ENCODE measurements at places on chromosomes 12 and 14.

GRCh38 chr12:116040402-116040801 lies 237.1 kb downstream of the MED13L start:
- H3K36me3 ChIP-seq: peaks cover 6% of the 10 kb centered on the region
- H3K27ac ChIP-seq: no peak overlapping the region
- no peak overlapping the region for H3K4me3 ChIP-seq
- H3K27me3 ChIP-seq: no peaks in the 10 kb centered on the region
- H3K4me1 ChIP-seq: peaks cover 17% of the 10 kb centered on the region
- DNase-seq: no peak

- H3K36me3 ChIP-seq: no peaks in the 10 kb centered on the region
- no peak for DNase-seq
- no peak overlapping the region for H3K4me3 ChIP-seq
- no peaks in the 10 kb centered on the region for H3K27me3 ChIP-seq
Observed at GRCh38 chr12:10122689-10123088, 7.3 kb downstream of the CLEC7A start.

DNA sequence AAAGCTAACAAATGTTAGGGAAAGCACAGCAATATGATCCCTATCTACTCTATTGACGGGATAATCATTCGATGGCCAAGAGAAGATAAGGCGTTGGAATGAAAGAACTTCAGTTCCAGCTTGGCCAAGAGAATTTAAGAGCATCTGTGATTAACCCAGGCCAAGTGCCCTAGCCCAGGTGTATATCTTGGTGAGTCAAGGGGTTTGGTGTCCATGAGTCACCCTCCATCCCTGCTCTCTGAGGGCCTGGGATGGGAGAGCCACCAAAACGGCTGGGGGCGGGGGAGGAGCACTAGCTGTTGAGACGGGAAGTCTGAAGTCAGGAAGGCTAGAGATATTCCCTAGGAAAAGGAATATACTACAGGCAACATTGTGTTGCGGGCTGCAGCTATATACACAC lies 13.0 kb downstream of the TBPL2 start:
- H3K27ac ChIP-seq: no peak overlapping the region
- H3K4me3 ChIP-seq: no peak overlapping the region
- no peaks in the 10 kb centered on the region for H3K36me3 ChIP-seq
- no peaks in the 10 kb centered on the region for H3K4me1 ChIP-seq
- H3K27me3 ChIP-seq: no peaks in the 10 kb centered on the region

DNA sequence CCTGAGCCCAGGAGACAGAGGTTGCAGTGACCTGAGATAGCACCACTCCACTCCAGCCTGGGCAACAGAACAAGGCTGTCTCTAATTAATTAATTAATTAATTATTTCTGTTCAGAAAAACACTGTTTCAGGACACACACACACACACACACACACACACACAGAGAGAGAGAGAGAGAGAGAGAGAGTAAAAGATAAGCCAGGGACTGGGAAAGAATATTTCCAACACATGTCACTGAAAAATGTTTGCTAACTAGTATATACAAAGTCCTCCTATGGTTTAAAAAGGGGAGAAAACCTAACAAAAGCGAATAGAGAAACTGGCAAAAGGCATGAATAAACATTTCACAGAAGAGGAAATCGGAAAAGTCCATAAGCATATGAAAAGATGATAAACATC lies 18.1 kb upstream of the LRIG3 start:
- no peaks in the 10 kb centered on the region for H3K36me3 ChIP-seq
- no peaks in the 10 kb centered on the region for H3K27me3 ChIP-seq
- DNase-seq: no peak
- no peaks in the 10 kb centered on the region for H3K4me1 ChIP-seq
- H3K4me3 ChIP-seq: no peak overlapping the region

DNA sequence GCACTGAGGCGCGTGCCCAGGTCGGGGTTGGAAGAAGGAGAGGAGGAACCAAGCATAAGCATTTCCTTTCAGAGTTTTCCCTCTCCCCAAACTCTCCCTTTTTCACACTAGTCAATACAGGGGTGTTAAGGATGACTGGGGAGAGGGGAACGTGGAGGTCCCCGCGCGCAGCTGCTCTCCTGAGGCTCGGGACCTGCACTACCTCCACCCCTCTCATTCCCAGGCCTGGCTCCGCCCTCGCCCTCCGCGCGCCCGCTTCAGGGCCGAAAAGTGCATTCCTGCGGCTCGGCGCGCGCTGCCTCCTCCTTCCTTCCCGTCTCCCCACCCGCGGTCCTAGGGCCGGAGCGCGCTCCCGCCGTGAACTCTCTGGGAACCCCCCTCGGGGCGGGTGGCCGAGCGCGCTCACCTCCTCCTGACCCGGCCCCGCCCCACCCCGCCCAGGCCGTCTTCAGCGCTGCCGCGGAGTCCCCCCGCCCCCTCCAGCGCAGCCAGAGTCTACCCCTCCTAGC lies 11.3 kb downstream of the RARG start:
- H3K36me3 ChIP-seq: no peaks in the 10 kb centered on the region
- peaks cover 16% of the 10 kb centered on the region for H3K27me3 ChIP-seq
- peak overlapping the region; percentile 87 for H3K27ac ChIP-seq
- H3K4me1 ChIP-seq: peaks cover 74% of the 10 kb centered on the region
- H3K4me3 ChIP-seq: peak overlapping the region; percentile 51
- peak; percentile 98 for DNase-seq

DNA sequence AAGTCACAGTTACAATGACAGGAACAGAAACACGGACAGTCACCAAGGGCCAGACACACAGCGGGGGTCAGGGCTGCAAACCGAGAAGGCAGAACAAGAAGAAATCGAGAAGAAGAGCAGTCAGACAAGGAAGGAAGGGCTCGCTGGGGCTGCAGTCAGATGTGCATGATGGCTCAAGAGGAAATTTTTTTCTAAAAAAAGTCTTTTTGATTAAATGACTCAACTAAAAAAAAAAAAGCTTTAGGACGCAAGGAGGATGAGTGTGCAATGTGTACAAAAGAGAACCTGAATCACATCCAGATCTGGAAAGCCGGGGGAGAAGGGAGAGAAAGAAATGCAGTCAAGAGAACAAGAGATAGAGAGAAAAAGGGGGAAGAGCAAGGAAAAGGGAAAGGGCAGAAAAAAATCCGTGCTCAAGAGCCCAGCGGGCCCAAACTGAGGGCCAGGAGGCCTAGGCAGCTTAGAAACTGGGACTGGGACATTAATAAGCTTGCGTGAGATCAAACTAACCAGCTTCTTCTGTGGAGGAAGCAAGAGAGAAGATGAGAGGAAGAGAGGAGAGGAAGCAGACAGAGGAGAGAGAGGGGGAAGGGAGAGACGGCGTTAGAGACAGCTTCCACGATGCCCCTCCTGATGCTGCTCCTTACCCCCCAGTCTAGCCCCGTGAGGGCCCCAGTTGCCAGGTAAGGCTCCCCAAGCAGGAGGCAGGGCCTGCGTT lies 6.7 kb downstream of the IFFO1 start:
- H3K27ac ChIP-seq: no peak overlapping the region
- peaks cover 4% of the 10 kb centered on the region for H3K4me1 ChIP-seq
- H3K36me3 ChIP-seq: no peaks in the 10 kb centered on the region
- H3K4me3 ChIP-seq: no peak overlapping the region

- H3K4me1 ChIP-seq: no peaks in the 10 kb centered on the region
- no peak overlapping the region for H3K4me3 ChIP-seq
Observed at GRCh38 chr14:90886297-90886815, 70.1 kb upstream of the TTC7B start.

DNA sequence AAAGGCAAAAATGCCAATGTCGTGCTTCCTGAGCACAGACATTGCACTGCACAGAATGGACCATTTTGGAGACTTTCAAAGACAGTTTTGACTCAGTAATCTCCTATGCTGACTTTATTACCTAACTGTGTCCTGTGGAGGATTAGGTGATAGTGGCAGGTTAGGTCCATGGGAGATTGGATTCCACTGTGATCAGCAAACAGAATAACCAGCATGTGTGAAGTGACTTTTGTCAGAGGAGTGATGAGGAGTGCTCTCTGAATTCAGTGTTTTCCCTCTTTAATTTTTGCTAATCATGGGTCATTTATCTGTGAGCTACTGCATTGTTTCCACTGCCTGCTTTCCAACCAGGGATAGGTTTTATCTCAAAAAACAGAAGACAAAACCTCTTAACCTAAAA lies 662.5 kb downstream of the DIO2 start:
- H3K4me1 ChIP-seq: peaks cover 40% of the 10 kb centered on the region
- no peaks in the 10 kb centered on the region for H3K36me3 ChIP-seq
- H3K27me3 ChIP-seq: no peaks in the 10 kb centered on the region
- H3K27ac ChIP-seq: peak overlapping the region; percentile 34

GRCh38 chr12:92504594-92504981 lies 198.2 kb upstream of the PLEKHG7 start:
- H3K27ac ChIP-seq: peak overlapping the region; percentile 83
- no peaks in the 10 kb centered on the region for H3K36me3 ChIP-seq

GRCh38 chr12:68245180-68246021 lies 8.0 kb downstream of the IL22 start:
- H3K36me3 ChIP-seq: no peaks in the 10 kb centered on the region
- peaks cover 33% of the 10 kb centered on the region for H3K4me1 ChIP-seq
- DNase-seq: peak; percentile 47
- H3K27ac ChIP-seq: peak overlapping the region; percentile 78

DNA sequence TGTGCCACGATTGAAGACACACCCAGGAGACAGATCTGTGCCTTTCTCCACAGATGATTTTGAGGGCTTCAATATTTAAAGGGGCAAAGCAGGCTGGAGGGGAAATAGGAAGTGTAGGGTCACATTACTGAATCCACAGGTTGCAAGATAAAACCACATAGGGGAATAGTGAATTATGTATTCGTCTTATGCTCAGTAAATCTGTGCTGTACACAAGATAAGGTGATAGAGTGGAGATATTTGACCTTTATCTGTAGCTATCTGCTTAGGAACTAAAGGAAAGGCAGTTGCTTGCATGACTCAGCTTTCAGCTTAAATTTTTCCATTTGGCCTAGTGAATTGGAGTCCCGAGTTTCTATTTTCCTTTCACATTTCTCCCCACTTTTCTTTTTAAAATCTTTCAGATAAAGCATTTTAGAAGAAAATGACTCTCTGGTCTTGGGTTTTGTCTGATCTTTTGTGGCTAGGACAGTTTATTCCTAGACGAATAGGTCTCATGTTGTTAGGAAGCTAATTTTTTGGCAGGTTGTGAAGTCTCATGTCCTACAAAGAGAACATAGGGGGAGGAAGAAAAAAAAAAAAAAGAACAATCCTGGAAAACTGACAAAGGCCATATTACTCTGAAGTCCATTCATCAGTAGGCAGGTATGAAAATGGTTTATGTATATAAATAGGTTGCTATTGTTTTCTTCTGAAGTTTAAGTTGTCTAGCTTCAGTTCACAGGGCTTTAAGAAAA lies 55.4 kb downstream of the FBXO33 start:
- H3K4me3 ChIP-seq: no peak overlapping the region
- DNase-seq: no peak
- H3K27ac ChIP-seq: no peak overlapping the region
- peaks cover 17% of the 10 kb centered on the region for H3K4me1 ChIP-seq
- H3K27me3 ChIP-seq: no peaks in the 10 kb centered on the region

GRCh38 chr14:57732463-57733285 lies 133.2 kb downstream of the SLC35F4 start:
- H3K4me3 ChIP-seq: no peak overlapping the region
- no peaks in the 10 kb centered on the region for H3K27me3 ChIP-seq
- no peak for DNase-seq
- no peak overlapping the region for H3K27ac ChIP-seq

DNA sequence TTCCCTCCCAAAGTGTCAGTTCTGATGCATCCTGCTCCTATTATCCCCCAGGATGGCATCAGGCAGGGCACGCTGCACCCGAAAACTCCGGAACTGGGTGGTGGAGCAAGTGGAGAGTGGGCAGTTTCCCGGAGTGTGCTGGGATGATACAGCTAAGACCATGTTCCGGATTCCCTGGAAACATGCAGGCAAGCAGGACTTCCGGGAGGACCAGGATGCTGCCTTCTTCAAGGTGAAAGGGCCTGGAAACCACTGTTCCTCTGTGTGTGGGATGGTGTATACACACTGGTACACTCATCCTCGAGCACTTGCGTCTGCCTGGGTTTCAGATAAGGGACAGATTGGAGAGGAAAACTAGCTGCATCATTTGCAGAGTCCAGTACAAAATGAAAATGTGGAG lies 1.0 kb downstream of the IRF9 start:
- H3K4me1 ChIP-seq: no peaks in the 10 kb centered on the region
- no peak overlapping the region for H3K27ac ChIP-seq
- no peaks in the 10 kb centered on the region for H3K36me3 ChIP-seq

All from neural progenitor cell (in vitro differentiated cells).